ENCODE measurements at places on chromosomes 13 and 19. TPM values are rescaled to one million over a fixed set of nuclear protein-coding genes. Genes with fewer than 3 reads are reported as not detected.

DNA sequence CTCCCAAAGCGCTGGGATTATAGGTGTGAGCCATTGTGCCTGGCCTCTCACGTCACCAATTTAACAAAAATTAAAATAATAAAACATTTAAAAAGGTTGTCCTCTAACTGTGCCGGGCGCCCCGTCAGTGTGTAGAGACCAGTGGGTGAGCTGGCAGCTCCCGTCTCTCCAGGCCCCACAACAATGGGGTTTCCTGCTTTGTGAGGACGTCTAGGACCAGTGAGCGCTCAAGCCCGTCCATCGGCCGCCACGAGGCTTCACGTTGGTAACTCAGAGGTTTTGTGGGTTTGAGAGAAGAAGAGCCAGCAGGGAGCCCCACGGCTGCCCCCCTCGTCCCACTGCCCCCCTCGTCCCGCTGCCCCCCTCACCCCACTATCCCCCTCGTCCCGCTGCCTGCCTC, 4.7 kb downstream of the LSM7 start:
- no peak for DNase-seq

DNA sequence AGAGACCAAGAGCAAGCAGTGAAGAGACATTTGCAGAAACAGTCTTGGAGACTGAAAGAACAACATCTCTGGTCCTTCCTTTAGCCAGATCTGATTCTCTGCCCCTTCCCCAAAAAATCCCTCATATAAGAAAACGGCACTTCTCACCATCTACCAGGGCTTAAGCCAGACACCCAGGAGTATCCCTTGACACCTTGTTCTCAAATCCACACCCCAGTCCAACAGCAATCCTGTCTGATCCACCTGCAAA, 1.7 kb upstream of the PLEKHG2 start:
- DNase-seq: no peak

DNA sequence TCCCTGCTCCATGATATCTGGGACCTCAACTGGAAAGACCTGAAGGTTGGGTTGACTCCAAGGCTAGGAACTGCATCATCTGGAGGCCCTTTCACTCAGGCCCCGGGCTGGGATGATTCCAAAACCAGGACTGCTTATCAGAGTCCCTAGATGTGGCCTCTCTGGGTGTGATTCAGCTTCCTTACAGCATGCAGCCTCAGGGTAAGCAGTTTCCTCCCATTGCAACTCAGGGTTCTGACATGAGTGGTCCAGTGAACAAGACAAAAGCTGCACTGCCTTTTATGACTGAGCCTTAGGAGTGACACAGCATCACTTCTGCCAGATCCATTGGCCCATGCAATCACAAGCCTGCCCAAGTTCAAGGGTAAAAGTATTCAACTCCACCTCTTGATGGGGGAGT, 502.8 kb downstream of the COG6 start:
- DNase-seq: no peak

NFIX gene
- 10.5 TPM for polyA plus RNA-seq

- no peak for DNase-seq
Measured at GRCh38 chr19:38015216-38015615, 108.2 kb downstream of the SIPA1L3 start.

GRCh38 chr19:17116996-17117702, 41.6 kb downstream of the MYO9B start:
- no peak for DNase-seq
